NCI-H526 (cell line): ENCODE measurements at places on chromosomes 12 and 14.
A peak's percentile ranks its signal among the peaks of the same experiment; 100 is the strongest.

- DNase-seq, result no peak
Measured at GRCh38 chr14:62428429-62429203, 616.6 kb downstream of the KCNH5 start.

GRCh38 chr12:1069846-1070245, 78.8 kb downstream of the ERC1 start:
- no peak for DNase-seq

GRCh38 chr14:71538938-71539649, 393.1 kb upstream of the RGS6 start:
- no peak for DNase-seq

GRCh38 chr12:45220363-45220931, 4.6 kb downstream of the ANO6 start:
- DNase-seq, result no peak

DNA sequence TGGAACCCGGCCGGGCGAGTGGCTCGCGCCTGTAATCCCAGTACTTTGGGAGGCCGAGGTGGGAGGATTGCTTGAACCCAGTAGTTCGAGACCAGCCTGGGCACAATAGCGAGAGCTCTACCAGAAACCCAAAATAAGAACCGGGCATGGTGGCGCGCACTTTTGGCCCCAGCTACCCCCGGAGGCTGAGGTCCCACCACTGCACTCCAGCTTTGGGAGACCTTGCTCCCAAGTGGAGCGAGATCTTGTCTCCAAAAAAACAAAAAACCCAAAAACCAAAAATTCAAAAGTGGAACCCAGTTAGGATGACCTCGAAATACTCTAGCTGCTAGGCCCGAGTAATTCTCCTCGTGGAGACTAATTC, 769 bp upstream of the VTI1B start:
- DNase-seq, result no peak

DNA sequence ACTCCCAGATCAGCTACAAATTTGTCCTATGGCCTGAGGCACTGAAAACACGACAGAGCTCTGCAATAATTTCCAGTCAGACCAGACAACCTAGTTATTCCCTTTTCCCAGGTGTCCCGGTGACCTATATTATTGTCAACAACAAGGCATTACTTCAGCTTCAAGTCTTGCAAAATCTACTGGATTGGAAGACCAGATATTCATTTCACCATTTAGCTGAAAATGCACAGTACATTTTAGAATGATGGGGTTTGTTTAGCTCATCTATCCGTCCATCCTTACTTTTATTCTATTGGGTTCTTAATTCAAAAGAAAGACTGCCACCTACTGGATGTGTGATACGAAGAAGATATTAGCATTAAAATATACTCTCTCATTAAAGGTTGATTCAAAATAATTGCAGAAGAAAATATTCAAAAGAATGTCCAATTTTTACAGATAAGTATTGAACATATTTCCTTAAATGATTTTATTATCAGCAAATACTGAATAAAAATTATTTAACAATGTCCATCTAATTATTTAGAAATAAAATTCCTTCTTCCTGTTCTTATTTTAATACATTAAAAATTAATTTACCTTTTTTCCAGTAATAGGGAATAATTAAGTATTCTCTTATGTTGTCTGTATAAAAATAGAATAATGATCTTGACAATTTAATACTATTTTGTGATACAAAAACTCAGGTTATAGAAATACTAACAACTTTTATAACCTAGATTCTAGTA, 244.9 kb upstream of the LRIG3 start:
- DNase-seq, result peak; percentile 69

DNA sequence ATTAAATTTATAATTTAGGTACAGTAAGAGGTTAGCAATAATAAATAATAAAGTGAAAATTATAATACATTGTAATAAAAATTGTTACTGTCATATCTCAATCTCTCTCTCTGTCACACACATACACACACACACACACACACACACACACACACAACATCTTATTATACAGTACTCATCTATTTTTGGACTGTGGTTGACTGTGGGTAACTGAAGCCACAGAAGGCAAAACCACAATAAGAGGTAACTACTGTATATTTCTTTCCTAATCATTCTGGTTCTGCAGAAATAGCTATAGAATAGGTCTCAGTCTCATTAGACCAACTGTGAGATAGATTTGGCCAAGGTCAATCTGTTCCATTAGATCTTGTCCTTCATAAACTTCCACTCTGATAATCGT, 33.1 kb upstream of the PTPRO start:
- no peak for DNase-seq

- DNase-seq, result no peak
Measured at GRCh38 chr14:26281280-26281998, 316.4 kb downstream of the NOVA1 start.

- no peak for DNase-seq
Measured at GRCh38 chr12:131867891-131868675, 26.3 kb upstream of the ULK1 start.

DNA sequence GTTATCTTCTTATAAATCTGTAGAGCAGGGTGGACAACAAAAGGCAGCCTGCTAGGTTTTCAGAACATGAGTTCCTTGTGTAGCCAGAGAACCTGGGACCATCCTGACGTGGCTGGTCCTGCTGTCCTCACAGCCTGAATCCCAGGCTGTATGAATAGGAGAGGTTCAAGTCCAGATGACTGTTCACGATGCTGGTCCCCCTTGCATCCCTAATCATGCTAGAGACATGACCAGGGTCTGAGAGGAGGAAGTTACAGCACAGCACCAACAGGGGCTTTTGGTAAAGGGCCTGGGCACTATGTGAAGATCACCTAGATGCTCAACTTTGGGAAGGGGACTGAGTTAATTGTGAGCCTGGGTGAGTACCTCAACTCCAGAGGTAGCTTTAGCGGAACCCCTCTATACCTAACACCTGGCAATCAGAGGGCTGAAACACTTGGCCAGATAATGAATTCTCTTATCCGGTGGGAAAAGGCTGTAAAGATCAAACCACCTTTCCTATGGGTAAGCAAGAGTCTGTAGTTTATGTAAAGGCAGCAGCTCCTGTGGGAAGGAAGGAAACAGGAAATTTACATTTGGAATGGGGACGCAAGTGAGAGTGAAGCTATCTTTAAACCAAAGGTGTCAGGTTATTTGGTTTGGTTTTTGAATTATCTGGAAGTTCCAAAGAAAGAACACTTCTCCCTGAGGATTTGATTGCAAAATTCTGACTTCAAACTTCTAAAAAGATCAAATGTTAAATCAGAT, 112.8 kb downstream of the DAD1 start:
- no peak for DNase-seq

DNA sequence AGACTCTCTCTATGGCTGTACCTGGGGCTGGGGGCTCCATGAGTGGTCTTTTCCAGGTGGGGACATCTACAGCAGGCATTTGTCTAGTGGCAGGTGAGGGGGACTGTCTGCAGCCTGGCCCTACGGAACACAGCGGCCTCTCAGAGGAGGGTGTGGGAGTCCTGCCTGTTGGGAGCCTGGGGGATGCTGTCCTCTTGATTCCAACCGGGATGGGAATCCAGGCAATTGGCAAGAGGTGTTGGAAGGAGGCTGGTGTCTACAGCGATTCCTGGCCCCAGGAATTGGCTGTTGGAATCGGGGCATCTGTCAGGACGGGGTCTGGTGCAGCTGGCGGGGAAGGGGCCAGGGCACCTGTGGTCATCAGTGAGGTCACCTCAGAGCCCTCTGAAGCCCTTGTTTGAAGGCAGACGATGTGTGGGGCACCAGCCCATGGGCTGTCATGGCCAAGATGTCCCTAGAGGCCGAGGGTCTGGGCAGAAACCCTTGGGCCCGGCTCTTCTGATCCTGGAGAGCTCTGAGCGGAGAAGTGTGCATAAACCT, 386.3 kb downstream of the TMEM121 start:
- no peak for DNase-seq

- DNase-seq, result no peak
Measured at GRCh38 chr12:78767264-78767981, 97.2 kb upstream of the SYT1 start.

GRCh38 chr12:62724285-62724684, 210.7 kb downstream of the PPM1H start:
- no peak for DNase-seq

- no peak for DNase-seq
Measured at GRCh38 chr14:55238019-55238680, 33.1 kb upstream of the FBXO34 start.

DNA sequence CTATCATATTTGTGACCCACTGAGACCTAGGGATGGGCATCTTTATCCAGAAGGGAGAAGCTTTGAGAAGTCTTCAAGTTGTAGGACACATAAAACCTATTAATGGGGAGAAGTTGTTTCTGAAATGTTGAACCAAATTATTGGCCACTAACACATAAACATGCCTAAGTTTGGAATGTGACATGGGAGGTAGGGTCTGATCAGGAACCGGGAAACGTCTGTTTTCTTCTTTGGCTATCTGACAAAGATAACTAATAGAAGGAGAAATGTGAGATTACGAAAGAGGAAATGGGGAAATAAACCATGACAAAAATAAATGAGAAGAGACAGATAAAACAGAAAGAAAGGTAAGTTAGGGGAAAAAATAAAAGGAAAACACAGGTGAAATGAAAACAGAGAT, 425.2 kb downstream of the EGLN3 start:
- no peak for DNase-seq

DNA sequence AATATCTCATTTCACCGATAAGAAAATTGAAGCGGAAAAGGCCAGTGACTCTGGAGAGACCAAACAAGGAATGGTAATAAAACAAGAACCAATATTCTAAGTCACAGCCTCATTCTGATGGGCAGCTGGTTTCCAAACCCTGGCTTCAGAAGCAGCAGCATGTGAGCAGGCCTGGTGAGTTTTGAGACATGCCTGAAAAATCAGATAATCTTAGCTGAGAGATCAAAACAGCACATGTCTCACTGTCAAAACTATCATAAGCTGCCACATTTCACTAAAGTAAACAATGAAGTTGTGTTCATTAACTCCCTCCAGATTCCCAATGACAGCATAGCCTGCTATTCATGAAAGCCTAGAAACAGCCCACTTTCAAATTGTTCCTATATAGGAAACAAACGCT, 36.5 kb downstream of the CIT start:
- DNase-seq, result no peak

DNA sequence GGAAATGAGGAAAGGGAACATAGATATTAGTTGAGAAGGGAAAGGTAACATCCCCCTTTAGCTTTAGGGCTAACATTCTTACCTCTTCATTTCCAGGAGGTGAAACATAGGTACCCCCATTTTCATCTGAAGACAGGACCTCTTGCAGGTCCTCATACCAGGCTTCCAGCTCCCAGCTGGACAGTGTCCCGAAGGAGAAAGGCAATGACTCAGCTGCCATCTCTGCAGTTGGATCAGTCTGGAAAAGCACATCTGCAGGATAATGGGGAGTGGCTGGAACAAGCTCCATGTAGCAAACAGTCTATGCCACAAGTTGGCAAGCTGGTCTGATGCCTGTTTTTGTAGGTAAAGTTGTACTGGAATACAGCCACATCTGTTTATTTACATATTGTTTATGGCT, 3.1 kb downstream of the DDIT3 start:
- no peak for DNase-seq

DNA sequence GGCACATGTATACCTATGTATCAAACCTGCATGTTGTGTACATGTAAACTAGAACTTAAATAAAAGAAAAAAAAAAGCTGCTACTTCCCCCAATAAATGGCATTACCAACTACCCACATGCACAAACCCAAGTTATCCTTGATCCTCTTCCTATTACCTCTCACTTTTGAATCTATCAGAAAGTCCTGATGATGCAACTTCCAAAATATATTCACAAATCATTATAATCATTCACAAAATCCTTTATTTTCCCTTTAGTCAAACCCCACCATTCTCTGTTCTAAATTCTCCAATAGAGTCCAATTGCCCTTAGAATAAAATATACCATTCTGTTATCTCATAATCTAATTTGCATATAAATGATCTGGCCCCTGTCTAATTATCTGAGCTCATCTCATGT, 92.0 kb downstream of the PLEKHG7 start:
- DNase-seq, result no peak

DNA sequence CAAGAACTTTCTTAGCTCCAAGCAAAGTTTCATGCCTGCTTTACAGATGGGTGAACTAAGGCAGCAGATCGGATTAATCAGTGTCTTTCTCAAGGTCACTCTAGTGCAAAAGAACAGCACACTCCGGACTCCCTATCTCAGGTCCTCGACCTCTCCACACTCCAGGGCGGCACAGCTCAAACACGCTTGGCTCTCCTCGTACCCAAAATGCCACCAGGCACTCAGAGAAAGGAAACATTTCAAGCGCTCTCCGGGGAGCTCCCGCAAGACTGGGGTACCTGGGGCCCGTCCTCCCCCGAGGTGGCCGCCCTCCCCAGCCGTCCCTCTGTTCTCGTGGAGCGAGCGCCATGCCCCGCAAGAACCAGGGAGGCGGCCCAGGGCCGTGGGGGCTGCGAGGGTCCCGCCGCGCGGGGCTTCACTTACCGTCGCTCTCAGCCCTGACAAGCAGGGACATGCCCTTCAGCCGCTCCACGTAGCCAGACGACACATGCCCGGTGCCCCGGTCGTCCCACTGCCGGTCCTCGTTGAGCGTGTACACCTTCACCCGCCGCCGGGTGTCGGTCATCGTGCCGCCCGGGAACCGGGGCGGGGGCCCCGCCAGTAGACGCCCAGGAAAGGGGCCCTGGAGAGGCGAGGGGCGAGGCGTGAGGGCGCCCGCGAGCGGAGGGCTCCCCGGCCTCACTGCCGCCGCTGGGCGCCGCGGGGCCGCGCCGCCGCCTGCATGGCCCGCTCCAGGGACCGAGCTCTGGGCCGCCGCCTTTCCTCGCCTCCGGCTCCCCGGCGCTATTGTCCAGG, 830 bp downstream of the PPP4R3A start:
- DNase-seq, result peak; percentile 59

GRCh38 chr12:89413234-89413633, 60.9 kb upstream of the DUSP6 start:
- no peak for DNase-seq

DNA sequence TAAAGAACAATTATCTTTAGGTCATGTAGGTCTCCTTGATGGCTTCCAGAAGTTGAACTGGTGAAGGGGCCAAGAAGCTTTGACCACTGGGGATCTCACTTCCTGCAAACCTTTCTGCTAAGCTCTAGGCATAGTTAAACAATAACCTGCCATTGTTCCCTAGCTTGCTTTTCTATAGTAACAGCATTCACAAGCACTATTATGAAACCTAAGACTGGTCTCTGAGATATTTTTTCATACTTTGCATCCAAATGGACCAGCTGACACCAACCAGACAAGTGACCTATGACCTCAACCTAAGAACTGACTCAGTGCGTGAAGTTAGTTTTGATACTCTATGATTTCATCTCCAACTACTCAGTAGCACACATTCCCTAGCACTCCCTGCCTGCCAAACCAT, 129.1 kb downstream of the PTPRB start:
- no peak for DNase-seq

DNA sequence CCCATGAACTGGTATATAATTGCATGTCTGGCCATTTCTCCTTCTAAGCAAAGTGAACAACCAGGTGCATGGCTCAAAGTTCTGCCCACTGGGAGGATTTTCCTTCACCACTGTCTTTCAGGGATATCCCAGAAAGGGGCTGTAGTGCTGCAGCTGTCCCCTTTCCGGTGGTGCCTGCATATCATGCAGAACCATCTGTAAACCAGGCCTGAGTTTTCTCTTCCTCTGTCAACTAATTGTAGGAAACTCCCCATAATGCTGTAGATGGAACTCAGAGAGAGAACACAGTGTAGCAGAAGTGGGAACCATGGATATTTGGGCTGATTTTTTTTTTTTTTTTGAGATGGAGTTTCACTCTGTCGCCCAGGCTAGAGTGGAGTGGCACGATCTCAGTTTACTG, 45.6 kb upstream of the CRY1 start:
- DNase-seq, result no peak

GRCh38 chr12:41334390-41334789, 146.3 kb downstream of the PDZRN4 start:
- no peak for DNase-seq
